NCI-H187 (cell line): ENCODE measurements at places on chromosomes 3 and 15.

DNA sequence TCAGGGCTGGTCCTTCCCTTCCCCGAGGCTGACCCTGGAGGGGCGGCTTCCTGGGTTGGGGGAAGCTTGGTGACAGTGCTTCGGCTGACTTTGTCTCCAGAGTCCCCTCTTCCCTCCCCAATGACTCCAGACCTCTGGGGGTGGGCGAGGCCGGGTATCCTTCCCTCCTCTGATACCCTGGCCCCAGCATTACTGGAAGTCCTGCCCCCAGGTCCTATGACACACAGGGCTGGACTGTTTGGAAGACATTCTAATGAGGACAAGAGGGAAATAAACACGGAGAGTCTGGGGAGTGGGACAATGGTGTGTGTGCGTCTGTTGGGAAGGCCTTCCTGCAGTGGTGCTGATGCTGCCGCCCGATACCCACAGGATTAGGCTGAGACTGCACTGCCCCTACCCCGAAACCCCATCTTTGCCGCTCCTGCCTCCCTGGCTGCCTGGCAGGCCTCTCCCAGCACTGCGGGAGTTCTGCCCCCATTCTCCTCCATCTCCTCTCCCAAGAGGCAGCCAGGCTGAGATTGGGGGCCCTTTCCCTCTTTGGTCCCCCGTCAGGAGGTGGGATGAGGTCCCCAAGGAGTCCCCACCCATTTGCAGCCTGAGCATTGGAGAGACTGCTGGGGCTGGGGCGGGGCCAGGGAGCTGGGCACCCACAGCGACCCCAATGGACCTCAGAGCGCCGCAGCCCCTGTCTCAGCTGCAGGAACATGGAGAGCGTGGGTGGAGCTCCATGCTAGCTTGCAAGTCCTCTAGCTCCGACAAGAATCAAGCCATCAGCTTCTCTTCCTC lies 29.7 kb upstream of the FBLN2 start:
- no peak for DNase-seq

DNA sequence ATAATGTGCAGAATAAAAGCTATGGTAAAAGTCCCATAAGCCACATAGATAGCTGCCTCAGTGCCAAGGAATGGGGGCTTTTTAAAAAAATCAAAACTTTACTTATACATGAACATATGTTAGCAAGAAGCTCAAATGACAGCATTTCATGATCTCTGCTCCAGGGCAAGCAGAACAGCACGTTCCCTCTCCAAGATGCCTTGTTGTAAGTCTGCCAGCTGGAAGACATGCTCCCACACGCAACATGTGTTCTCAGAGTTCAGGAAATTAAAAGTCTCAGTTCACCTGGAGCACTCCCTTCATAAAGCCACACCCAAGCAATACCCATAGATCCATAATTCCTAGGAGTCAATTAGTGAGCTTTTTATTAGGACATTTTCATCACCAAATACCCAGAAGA lies 52.2 kb downstream of the ABI3BP start:
- no peak for DNase-seq

GRCh38 chr15:85504749-85505676 lies 124.6 kb downstream of the AKAP13 start:
- no peak for DNase-seq

DNA sequence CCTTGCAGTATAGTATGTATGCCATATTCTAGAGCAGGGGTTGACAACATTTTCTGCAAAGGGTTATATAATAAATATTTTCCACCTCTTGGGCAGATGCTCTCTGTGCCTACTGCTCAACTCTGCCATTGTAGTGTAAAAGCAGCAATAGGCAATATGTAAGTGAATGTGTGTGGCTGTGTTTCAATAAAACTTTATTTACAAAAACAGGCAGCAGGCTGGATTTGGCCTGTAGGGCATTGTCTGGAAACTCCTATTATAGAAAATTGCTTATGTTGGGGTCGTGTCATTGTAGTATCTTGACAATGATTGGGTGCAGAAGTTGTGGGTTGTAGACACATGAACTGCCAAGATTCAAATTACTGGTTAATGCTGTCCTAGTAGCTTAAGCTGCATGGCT lies 153.6 kb upstream of the CNTN3 start:
- no peak for DNase-seq

- DNase-seq, result no peak
These were observed 270.6 kb upstream of the RGMA start for GRCh38 chr15:93359425-93360131.

GRCh38 chr3:57179580-57180410 lies 14.6 kb upstream of the IL17RD start:
- no peak for DNase-seq

DNA sequence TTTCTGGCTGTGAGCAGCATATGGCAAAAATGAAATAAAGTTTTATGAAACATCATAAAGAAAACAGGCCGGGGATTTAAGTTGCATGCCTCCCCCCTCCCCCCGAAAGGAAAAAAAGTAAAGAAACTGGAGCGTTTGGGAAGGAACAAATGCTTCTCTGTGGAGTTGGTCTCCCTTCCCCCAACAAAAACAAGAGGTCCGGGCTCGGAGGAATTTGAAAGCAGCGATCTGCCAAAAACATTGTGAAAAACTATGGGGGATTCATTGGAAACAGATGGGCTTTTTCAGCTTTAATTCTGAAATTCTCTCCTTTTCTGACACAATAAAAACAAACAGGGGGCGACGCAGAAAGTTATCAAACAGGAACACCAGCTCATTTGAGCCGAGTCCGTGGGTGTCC lies 17.0 kb downstream of the RGMA start:
- DNase-seq, result no peak

DNA sequence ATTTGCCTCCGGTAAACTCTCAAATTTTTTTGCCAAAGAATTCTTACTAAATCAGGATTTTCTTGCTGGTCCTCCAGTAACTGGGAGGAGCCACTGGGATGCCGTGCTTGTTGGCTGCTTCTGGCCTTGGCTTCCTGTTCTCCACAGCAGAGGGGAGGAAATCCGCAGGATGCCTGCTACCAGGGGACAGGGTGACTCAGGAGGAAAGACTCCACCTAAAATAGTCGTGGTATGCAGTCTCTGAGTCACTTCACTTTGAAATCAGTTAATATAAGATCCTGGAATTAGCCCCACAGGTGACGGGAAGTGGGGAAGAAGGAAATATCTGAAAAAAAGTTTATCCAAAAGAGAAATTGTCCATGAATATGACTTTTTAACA lies 6.5 kb upstream of the TM4SF18 start:
- DNase-seq, result no peak
